Ecto neural progenitor cell (in vitro differentiated cells): ENCODE measurements at places on chromosomes 12 and 14.

DNA sequence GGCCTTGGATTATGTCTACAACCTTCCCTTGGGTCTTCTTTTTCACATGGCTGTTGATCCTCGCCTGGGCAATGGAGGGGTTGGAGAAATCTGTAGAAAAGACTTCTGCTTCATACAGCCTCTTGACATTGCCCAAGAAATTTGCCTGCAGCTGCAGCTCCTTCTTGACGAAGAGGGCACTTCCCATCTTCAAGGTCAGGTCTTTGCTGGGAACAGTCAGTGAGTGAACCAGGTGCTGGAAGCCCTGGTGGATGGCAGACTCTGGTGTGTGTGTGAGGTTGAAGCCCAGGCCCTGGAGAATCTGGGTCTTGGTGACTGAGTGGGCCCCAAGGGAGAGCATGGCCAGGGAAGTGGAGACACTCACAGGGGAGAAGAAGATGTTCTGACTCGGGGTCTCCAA is 6.7 kb downstream of the SERPINA9 start:
- DNase-seq, result no peak

GRCh38 chr12:25089738-25090137 is 105.2 kb downstream of the DNAI7 start:
- DNase-seq, result no peak

DNA sequence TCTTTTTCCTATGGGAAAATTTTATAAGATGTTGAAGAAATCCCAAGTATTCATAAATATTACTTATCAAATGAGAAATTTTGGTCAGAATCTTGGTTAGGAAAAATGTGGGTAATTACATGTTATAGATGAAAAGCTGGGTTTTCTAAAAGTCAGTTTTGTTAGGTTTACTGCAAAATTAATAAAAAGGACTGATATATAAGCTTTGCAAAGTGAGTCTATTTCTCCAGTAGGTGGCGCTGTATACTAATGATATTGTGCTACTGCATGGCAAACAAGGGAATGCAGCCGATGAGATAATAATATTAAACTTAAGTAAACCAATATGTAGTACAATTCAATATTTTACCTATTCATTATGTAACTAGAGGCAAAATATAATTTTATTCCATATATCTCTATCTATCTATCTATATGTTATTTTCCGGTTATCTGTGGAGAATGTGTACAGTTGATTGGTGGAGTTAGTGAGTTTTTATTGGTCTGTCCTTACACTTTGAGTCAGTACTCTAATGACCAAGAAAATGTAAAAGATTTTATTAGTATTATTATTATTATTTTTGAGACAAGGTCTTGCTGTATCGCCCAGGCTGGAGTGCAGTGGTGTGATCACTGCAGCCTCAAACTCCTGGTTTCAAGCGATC is 32.9 kb downstream of the MIPOL1 start:
- no peak for DNase-seq

- no peak for DNase-seq
Observed at GRCh38 chr14:76125511-76125910, 26.2 kb upstream of the GPATCH2L start.

DNA sequence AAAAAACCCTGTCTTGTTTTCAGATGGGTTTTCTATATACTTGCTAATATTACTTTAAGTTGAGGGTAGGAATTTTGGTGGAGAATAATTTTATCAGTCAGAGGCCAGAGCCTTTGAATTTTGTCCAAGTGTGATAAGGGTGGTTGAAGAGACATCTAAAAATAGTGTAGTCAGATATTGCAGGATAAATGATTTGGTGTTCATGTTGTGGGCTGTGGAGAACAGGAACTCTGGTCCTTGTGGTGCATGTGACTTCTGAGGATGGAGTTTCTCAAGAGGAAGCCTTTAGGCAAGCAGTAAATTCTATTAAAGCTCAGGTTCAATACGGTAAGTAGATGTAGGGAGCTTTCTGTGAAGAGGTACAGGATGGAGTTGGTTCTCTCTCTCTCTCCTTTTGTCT is 2.8 kb downstream of the ADAM21 start:
- no peak for DNase-seq

GRCh38 chr14:68714991-68715924 is 77.6 kb downstream of the ZFP36L1 start:
- no peak for DNase-seq

- no peak for DNase-seq
Observed at GRCh38 chr12:122452701-122453285, 30.3 kb upstream of the CLIP1 start.

DNA sequence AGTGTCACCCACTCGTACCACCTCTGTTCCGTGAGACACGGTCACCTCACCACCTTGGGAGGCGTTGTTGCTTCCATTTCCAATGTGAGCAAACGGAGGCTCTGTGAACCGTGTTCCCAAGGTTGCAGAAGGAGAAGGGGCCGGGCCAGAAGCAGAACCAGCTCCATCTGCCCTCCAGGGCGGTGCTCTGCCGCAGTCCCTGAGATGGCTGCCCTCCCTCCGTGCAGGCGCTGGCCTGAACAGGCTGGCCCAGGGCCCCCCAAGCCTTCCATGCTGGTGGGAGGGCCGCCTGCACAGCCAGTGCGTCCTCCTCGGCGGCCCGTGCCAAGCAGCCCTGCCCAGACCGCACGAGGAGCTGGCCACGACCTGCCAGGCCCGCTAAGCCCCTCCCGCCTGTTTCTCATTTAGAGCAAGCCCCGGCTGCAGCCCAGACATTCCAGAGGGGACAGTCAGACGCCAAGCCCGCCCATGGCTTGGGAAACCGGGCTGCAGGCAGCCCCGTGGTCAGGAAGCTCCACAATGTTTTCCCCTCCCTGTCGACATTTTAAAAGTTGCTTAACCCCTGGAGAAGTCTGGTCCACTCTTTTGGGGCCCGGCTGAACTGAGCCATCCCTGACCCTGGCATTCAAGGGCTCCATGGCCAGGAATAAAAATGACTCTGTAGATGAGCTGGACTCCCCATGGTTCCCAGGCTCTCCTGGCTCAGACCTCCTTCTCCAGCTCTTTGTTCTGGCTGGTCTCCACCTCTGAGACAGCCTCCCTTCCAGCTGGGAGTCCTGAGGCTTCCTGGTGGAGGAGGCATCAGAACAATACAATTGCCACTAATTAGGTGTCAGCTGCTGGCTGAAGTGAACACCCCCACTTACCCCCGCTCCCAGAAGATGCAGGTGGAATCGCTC is 236.0 kb downstream of the BCL11B start:
- peak; percentile 79 for DNase-seq

DNA sequence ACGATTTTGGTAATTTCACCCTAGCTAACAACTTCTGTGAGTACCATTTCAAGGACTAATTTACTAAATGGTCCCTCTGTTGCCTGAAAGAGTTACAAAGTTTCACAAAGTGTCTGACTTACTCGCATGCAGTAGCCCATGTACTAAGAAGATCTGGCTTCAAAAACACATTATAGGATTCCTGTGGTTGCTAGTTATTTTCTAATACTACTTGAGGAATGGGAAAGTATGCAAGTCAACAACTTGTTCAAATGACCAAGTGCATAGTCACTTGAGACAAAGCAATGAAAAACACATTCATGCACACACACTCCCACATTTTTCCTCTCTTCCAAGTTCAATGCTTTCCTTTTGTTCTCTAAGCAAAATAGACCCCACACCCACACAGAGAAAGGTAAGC is 219.7 kb upstream of the TMPO start:
- DNase-seq, result no peak

DNA sequence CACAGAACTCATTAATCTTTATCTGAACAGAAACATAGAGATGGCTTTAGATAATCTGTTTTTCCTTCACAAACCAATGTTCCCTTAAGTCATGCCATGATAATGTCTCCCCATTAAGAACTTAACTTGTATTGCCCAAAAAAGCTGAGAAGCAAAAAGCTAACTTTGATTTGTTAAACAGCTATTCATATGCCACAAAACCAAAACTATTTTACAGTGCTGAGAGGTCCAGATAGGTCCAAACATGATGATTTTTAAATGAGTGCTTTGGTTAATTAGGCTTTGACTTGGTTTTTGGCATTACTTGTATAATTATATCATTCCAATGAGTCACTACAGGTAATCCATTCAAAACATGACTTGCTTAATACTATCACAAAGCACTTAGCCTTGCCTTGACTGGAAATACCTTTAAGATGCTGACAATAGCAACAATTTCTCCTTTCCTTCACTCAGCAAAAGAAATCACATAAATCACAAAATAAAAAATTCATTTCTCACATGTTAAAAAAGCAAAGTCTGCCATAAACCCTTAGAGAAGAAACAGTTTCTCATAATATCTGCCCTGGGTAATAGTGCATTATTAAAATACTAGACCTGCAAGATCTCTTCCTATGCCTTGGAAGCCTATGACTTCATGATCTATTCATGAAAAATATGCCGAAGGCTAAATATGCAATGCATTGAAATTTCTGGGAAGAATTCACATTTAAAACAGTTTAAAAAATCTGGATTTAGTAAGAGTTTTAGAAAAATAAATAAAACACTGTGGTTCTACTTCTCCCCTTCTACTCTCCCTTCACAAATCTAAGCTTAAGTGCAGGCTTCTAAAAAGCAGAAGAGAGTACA is 52.0 kb upstream of the SAV1 start:
- no peak for DNase-seq

DNA sequence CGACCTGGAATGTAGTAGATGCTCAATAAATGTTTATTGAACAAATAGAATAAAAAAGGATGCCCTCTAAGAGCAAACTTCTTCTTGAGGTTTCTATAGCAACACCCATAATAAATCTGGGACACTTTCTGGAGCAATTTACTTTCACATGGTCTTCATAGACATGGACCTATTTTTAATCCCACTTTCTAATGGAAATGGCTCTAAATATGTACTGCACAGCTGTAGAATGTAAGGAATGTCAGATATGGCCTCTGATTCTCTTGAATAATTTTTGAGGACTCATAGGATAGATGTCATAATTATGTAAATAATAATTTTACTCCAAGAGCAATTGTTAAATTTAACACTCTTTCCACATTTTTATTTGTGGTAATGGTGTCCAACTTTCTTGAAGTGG is 133.5 kb upstream of the DAAM1 start:
- no peak for DNase-seq

DNA sequence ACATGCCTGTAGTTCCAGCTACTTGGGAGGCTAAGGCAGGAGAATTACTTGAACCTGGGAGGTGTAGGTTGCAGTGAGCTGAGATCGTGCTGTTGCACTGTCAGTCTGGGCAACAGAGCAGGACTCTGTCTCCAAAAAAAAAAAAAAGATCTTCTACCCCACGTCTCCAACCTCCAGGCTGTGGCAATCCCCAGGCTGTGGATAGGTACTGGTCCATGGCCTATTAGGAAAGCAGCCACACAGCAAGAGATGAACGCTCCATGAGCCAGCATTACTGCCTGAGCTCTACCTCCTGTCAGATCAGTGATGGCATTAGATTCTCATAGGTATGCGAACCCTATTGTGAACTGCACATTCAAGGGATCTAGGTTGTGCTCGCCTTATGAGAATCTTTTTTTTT is 6.1 kb upstream of the PTGES3 start:
- no peak for DNase-seq

GRCh38 chr12:132046561-132046960 is 96.8 kb downstream of the EP400 start:
- no peak for DNase-seq

DNA sequence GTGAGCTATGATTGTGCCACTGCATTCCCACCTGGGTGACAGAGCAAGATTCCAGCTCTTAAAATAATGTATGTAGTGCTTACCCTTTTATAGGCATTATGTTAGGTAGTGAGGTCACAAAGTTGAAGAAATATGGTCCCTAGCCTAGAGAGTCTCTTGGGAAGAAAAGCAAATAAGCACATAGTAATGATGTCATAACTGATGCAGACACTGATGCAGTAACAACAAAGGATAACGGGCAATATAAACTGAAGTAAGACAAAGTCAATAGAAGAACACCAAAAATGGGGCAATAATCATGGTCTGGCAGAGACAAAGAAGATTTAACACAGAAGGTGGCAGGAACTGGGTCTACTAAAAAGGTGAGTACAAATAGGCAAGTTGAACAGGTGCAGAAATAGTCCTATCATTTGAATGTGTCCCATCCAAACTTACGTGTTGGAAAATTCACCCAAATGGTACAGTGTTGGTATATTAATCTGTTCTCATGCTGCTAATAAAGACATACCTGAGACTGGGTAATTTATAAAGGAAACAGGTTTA is 93.5 kb downstream of the CPNE8 start:
- no peak for DNase-seq

DNA sequence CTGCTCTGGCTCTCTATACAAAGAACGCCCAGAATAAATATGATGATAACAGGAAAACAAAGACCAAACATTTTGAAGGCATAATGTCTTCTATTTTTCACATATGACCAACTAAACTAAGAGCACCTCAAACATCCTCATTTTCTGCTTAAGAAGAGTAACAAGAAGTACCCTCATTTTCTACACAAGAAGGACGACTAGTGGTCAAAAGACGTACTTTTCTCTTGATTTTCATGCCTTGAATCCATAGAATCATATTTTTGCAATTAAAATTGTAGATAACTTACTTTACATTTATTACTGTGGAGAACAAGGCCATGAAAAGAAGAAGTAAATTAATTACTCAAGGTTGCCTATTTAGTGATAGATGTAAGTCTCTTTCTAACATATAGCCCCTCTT is 358.6 kb downstream of the DUSP6 start:
- no peak for DNase-seq

GRCh38 chr14:68278576-68279436 is 459.2 kb downstream of the RAD51B start:
- no peak for DNase-seq

DNA sequence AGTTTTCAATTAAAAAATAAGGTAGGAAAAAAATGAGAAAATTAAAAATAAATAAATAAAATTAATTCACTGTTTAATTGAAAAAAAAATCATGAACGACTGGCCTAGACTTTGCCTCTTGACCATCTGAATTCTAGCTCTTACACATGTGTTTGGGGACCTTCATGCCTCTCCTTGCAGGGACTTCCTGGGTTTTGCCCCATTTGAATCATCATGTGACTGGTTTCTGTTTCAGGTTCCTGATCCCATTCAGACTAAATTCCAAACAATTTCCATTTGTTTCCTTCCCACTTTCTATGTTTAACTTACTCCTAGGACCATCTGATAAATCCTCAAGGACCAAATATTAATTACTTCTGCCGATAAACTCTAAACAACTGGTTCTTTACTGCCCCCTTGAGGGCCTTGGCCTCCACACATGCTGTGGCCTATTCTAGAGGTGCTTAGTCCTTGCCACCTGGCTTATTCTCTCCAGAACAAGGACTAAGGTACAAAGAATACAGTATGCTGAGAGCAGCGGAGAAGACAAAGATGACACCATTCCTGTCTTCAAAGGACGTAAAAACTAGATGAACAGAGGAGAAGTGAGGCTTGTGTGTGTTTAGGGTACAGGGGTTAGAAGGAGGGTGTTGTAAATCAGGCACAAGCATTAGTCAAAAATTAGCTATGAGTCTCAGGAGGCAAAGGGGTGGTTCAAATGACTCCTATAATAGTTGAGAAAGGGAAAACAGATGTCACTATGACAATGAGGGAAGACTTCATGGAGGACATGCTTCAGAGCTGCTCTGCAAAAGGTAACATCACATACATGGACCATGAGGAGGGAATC is 125.8 kb upstream of the AVPR1A start:
- peak; percentile 65 for DNase-seq

DNA sequence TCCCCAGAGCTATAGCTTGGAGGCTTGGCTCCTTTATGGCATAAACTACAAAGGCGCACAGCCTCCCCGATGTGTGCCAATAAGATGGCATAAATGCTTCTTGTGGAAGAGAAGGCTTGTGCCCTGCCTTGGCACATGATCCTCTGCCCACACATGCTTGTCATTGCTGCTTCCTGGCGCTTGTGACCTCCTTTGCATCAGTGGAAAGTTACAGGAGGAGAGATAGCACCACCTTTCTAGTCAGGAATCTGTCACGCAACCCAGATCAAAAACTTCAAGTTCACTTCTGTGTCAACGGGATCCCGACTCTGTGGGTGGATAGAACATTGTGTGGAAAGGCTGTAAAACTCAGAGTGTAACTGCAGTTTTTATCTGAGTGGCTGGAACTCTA is 183.8 kb upstream of the HIF1A start:
- DNase-seq, result no peak
